ENCODE measurements at places on chromosomes 11 and 22.

DNA sequence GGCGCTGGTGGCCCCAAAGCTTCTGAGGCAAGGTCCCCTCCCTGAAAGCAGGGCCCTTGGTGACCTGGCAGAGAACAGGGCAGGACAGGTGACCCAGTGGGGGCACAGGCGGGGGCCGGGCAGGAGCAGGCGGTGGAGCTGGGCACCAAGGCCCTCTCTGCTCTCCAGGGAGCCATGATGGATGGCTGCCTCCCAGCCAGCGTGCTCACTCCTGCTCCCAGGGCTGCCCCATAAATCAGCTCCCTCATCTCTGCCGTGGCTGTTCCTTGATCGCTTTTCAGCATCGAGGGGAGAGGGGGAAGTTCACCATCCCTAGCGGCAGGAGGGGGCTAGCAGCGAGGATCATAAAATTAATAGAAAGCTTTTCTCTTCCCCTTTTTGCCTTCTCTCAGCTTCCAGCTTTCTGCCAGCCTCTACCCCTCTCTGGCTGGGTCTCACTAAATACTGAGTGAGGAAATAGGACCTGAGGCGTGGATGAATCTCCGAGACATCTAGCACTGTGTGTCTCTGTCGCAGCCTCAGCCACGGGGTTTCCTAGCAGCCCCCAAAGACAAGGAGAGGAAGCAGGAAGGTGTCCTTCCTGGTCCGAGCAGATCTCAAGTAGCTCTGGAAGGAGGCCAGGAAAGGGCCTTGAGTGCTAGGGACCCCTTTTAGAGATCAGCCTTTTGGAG, 22.2 kb upstream of the ELFN2 start:
- DNase-seq = no peak

DNA sequence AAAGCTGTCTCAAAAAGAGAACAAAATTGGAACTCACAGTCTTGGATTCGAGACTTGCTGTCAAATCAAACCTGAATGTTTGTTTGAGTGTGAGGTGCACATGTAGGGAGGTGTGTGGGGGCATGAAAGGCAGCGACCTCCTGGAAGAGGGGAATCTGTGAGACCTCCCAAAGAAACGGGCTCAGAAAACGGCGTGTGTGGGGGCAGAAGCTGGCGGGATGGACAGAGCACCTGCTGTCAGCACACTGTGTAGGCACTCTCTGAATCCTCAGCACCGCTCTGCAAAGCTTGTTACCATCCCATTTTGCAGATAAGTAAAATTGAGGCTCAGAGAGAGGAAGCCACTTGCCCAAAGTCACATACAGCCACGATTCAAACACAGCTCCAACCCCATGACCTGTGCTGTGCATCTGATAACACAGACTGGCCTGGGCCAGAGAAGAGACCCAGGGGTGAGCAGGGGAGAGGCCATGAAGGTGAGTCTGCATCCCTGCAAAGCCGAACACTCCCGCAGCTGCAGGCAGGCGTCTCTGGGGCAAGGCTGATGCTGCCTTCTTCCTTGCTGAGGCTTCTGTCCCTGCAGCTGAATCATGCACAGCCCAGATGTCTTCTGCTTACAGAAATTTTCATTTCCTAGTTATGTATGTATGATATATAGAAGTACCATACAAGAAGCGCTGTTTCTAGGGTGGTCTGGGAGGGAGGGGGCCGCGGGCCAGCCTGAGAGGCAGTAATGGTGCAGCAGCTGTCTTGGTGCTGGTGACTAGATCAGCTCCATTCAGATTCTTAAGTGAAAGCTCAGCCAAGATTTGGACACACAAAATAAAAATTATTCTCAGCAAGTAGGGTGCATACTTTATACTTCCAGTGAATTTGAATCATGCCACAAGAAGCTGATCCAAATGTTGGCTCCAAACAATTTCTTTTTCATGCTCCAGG, 67.3 kb upstream of the SHISAL1 start:
- no peak for DNase-seq

DNA sequence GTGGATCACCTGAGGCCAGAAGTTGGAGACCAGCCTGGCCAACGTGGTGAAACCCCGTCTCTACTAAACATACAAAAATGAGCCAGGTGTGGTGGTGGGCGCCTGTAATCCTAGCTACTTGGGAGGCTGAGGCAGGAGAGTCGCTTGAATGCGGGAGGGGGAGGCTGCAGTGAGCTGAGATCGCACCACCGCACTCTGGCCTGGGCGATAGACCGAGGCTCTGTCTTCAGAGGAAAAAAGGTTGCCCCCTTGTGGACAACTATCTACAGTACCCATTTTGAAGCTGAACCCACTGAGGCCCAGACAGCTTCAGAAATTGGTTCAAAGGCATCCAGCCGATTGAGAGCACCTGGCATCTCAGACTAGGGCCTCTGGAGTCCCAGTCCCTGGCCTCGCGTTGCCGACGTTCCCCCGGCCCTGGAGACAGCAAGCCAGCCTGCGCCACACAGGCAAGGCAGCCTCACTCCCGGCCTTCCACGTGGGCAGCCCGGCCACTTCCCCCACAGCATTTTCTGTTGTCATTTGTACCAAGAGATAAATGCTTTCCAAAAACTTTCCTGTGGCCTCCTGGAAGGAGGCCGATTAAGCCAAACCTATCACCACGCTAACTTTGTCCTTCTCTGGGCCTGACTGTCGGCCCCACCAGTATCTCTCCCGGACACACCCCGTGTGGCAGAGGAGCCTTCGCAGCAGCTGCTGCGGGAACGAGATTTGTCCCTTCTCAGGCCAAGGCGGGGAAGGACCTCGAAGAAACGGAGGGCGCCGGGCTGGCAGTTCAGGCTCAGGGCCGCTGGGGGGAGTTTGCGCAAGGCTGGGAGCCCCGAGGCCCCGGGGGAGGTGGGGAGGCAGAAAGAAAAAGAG, 82.8 kb downstream of the FLI1 start:
- DNase-seq = no peak

DNA sequence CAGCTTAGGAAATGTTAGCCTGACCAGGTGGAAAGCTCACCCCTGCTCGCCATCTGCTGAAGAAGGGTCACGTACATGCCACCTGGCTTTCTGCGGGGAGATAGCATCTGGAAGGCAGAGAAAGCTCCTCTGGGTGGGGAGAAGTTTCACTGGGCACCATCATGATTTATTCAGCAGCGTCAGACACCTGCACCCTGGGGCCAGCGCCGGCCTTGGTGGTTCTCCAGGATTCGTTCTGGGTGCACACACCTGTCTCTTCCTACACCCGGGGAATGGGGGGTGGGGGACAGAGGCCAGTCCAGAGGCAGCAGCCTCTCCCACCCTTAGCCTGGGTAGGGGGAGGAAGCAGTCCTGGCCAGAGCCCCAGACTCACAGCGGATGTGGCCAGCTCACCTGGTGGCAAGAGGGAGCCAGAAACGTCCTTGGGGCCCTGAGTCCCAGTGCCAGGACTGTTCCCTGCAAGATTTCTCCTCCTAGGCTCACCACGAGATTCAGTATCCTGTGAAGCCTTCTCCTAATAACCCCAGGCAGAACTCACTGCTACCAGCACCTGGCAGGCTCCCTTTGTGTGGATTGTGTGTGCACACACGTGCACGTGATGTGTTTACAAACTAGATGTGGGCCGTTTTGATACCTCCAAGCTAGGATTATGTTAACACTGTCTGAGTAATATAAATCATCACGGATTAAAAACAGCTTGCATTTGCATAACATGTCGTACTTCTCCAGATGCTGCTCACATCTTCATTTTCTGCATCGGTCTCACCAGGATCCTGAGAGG, 17.3 kb upstream of the RASD2 start:
- no peak for DNase-seq

DNA sequence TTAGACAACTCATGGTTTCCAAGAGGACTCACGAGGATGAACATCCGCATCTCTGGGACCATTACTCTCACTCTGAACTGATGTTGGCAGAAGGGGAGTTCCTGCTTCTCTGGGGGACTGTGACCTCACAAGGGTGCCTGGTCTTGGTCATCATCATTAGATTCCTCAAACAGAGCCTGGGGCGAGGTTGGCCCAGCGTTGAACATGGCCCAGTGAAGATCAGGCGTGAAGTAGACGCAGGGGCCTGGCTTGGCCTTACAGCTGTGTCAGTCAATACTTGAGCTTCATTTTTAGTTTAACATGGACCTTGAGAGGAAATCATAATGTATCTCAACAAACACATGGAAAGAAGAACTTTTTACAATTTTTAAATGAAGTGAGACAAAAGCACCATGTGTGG, 617.1 kb downstream of the BRD1 start:
- DNase-seq = no peak

DNA sequence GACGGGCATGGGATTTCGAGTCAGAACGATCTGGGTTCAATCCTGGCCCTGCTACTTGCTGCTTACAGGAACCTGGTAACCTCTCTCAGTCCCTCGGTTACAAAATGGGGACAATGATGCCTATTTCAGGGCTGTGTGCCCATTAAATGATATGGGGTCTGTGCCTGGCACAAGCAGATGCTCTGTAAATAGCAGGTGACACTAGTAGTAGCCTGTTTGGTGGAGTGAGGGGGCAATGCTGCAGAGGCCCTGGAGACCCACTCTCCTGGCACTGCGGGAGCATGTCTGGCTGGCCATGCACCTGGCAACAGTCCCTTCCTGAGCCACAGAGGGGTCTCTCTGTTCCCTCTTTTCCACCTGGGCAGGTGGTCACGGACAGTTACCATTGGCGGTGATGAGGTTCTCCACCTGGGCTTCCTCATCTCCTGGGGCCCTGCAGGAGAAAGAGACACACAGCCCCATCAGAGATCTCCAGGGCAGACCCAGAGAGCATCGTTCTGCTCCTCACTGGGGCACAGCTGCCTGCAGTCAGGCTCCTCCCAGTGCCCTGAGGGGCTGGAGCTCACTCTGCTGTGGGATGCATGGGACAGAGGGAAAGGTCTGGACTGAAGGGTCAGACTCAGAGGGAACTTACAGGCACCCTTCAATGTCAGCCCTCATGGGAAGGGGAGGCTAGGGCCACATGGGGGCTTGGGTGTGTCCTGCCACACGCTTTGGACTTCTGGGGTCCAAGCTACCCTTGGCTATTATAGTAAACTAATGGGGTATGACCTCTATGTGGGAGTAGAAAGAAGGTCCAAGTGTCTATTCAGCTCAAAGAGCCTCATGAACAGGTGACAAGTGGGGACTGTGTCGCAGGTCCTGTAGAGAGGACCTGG, 15.6 kb upstream of the FXYD2 start:
- no peak for DNase-seq

DNA sequence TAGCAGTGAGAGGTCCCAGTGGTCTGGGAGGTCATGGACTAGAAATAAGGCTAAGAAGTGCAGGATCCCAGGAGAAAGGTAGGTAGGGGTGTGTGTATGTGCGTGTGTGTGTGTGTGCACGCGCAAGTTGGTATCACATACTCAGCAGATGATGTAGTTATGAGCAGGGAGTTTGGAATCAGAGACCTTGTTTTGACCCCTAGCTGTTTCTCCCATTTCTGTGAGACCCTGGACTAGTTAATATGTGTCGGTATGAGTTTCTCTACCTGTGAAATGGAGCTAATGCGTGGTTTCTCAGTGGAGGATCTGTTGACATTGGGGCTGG, 1.3 kb downstream of the SERPING1 start:
- no peak for DNase-seq

- no peak for DNase-seq
Measured at GRCh38 chr11:7186190-7186589, 65.5 kb upstream of the SYT9 start.

DNA sequence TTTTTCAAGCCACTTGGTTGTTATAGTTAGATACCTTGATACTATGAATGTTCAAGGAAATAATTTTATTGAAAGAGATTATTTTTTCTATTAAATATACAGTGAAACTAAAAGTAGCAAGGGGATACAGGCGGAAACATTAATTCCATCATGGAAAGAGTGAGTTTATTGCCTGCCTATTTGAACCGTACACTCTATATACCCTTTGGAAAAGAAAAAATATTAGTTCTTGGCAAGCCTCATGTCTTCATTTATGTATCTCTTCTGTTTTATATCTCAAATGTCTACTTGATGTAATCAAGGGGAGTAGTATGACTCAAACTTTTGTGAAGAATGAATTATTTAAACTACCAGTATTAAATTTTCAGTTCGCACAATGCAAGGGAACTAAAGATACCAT, 54.0 kb downstream of the GAS2 start:
- no peak for DNase-seq
